ENCODE measurements at places on chromosomes 2 and 18.
A peak's percentile ranks its signal among the peaks of the same experiment; 100 is the strongest.

DNA sequence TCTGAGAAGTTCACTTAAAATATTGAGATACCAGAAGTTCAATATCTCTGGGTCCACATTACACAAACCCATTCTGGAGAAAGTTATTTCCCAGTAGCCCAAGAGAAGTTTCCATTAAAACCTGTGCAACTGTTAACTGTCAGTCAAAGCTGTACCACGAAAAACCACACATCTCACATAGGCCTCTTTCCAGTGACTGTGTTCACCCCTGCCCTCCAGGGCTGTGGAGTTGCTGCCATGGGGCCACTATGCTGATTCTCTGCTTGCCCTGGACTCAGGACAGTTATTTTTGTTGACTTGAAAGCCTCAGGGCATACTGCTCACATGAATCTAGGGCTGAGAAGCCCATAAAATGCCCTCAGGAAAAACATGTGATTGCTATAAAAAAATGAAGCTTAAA, 153.8 kb downstream of the PIEZO2 start:
- DNase-seq: no peak

DNA sequence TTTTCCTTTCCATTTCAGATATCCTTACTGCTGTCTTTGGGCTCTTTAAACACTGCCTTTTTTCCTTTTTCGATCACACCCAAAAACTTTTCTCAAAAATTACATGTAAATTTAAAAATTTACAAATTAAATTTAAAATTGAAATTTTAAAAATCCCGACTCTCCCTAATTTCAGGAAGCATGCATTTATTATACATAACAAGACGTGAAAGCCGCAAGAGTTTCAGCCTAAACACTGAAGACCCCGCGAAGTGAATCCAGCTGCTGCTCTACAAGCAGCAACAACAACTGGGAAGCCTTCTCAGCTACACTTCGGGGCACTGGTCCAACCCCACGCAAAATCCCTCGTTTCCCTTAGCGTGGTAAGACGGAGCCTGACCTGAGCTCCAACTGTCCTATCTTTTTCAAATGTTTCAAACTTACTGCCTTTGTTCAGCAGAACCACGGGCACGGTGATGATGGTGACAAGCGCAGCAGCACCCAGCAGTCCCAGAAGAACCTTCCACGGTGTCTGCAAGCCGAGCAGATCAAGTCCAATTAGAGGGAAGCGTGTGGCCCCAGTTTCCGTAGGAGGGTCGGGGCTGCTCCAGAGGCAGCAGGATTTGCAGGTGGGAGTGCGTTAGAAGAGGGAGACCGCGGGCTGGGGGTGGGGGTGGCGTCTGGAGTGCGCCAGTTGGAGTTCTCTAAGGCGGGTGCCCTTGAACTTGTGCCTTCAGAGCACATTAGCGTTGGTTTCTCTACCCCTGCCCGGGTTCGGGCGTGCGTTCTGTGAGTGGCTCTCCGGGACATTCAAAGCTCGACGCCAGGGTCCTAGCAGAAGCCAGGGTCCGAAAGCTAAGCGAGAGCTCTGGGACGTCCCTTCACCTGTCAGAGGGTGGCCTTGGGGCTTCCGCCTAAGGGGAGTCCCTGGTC, 783 bp downstream of the DPP4 start:
- DNase-seq: no peak

DNA sequence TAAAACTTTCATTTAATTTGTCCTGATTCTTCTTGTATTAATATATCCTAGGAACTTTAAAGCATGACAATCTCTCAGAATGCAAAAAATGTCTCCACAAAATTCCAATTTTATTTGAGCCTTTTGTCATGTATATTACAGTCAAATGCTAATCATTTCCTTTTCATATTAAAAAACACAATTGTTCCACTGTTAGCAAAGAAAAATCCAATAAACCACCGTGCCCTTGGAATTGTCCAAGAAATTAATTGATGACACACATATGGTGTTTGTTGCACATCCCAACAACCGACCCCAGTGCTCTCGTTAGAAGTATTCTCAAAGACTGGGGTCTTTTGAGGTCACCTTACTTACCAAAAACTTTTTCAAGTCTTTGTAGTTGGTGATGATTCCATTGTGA, 28.1 kb downstream of the GFPT1 start:
- no peak for DNase-seq

DNA sequence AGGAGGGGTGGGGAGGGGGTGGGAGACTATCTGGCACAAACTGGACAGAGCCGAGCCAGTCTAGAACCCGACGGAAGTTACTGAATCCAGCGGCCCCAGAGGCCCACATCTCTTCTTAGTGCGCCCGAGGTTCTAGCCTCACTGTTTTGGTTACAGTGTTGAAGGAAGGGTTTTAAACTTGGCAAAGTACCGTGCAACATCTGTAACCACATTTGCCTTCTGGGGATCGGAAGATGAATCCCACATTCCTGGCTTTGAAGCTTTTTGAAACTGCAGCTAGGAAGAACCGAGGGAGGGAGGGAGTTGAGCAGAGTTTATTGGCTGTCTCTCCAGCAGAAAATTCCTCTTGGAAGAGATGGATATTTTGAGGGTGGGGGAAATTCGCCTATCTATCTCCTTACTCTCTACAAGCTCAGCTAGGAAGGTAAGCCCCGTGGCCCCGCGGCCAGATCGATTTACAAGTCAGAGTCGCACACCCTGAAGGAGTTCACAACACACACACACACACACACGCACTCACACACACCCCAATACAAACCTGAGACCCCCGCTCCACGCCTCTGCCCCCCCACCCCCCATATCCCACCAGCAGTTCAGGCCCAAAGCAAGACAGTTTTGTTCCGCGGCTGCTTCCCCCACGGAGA, 1.0 kb downstream of the ACVR1 start:
- DNase-seq: peak; percentile 29

GRCh38 chr2:39301352-39301751, 57.6 kb upstream of the CDKL4 start:
- no peak for DNase-seq

DNA sequence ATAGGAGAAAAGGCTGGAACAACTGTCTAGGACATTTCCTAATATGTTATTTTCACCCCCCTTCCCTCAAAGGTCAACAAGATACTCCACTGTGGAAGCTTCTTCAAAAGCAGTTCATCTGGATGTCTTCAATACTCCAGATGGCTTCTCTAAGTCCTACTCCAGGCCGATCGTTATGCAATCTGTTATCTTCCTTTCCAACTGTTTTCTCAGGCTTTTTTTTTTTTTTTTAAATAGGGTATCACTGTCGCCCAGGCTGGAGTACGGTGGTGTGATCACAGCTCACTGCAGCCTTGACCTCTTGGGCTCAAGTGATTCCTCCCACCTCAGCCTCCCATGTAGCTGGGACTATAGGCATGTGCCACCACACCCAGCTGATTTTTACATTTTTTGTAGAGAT, 26.3 kb downstream of the ATP8B1 start:
- no peak for DNase-seq

DNA sequence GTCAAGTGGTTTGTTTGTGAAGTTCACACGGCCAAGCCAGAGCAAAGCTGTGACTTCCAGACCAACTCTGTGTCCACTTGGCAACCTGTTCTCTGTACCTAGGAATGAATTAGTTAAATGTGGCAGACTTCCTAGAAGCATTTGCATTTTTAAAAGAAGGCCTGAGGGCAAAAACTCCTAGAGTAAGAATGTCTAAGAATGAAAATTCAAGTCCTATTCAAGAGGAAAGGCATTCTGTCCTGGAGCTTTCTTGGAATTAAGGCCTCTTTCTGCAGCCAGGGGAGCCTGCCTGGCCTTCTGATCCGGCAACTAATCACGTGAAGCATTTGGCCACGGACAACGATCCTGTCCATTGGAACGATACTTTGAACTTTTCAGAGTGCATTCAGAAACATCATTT, 155.0 kb downstream of the SETBP1 start:
- DNase-seq: no peak

Measured in heart right ventricle (tissue), 16 donors.